ENCODE measurements at places on chromosomes 13 and 19.

GRCh38 chr13:69107436-69107835 is 1000.2 kb upstream of the ATXN8OS start:
- no peak for DNase-seq

GRCh38 chr13:78060966-78061365 is 142.3 kb upstream of the EDNRB start:
- no peak for DNase-seq

- no peak for DNase-seq
These were observed 420.8 kb upstream of the GPC6 start for GRCh38 chr13:92805766-92806165.

DNA sequence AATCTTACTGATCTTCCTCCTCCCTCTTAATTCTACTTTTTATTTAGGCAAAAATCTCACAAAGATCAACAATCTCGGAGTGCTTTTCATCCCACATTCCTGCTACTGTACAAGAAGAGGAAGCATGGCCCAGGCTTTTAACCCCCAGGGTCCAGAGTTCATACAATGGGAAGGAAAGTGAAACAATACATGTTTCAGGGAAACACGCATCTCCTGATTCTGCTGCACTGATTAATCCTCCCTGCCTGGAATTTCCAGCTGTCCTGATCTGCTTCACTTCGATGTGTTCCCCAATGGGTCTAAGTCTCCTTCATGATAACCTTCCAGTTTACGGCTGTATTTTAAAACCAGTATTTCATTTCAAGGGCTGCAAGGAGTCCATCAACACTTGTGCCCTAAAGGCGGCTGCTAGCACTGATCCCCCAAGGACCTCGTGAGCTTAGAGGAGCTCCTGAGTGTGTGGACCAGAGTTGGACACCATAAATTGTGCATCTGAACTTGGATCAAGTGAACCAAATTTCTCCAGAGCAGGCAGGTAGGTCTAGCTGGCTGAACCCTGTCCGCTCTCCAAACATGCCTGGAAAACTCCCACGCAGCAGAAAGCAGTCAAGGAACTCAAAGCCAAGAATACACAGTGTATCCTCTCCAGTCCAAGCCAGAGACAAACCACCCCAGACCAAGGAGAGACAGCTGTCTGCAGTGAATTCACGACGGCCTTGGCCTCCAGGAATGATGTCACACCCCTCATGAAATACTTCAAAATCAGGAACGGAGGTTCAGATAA is 44.3 kb downstream of the COL4A1 start:
- DNase-seq, result no peak

GRCh38 chr19:14112051-14112808 is 5.3 kb downstream of the PRKACA start:
- DNase-seq, result no peak

DNA sequence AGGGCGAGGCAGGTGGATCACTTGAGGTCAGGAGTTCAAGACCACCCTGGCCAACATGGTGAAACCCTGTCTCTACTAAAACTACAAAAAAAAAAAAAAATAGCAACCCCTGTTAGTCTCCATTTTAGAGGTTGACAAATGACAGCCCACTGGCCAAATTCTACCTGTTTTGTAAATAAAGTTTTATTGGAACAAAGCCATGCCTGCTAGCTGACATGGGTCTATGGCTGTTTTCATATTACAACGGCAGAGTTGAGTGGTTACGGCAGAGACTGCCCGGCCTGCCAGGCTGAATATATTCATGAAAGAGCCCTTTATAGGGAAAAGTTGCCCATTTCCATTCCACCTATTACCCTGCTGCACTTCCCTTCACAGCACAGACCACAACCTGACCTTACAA is 103.3 kb downstream of the ZNF557 start:
- DNase-seq, result no peak

DNA sequence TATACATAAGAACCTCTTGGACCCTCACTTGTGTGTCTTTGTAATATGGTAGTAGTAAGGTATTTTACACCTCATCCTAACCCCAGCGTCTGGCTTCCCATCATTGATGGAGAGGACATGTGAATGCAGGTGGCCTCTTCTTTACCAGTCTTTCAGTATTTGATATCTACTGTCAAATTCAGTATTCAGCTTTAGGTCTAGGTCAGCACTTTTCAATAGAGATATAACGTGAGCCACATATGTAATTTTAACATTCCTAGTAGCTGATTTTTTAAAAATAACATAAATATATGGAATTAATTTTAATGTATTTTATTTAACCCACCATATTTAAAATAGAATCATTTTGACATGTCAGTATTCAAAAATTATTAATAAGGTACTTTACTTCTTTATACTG is 2.9 kb downstream of the RAP2A start:
- DNase-seq, result no peak

DNA sequence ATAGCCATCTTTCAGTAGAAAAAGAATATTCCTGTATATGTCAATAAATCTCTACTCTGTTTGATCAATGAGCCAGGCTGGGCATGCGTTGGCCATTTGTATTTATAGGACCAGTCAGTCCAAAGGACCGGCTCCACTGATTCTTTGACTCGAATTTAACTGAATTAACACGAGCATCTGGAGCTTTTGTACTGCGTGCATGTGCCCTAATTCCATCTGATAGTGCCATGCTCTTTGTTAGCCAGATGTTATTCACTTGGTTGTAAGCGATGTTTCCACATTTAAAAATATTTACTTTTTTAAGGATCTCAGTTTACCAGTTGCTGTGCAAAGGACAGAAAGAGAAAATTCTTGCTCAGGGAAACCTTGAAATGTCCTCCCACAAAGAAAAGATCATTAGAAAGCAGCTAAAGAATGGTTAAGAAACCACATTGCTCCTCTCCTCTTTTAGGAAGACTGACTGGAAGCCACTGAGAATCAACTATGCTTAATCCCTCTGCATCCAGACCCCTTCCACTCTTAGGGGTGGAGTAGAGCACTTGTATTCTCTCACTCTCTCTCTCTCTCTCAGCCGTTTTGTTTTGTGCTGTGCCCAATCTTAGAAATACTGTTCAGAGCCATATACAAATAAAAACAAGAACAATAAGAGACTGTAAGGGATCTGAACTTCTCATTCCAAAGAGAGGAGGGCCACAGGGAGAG is 165.8 kb downstream of the DCLK1 start:
- no peak for DNase-seq

GRCh38 chr13:36914648-36915047 is 5.4 kb downstream of the SMAD9 start:
- DNase-seq, result no peak

DNA sequence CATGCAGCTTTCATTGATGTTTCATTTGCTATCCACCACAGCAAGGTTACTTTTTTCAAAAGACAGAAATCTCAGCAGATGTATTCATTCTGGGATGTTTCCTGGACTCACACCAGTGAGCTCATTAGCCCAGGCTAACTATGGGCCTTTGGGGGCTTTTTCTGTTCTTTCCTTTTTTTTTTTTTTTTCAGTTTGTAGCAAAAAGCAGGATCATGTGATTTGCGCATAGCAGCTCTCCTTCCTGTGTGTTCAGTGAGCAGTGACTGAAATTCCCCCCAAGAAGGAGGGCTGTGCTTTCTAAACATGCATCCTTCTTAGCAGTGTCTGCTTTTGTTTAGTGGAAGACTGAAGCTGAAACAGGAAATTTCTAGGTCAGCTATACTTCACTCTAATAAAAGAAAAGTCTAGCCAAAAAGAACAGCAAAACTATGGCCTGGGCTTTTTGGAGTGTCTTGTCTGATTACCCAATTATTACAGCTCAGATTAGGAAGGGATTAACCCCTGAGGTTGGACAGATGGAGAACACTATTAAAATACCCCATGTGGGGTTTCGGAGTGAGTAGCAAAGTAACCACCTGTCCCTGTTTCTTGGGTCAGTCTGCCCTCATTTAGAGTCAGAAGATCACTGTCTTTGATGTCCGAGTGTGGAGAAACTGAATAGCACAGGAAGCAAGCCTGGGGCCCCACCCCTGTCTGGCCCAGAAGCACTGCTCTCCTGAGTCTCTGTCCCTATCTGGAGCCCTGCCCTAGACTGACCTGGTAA is 8.9 kb upstream of the AMER2 start:
- no peak for DNase-seq

DNA sequence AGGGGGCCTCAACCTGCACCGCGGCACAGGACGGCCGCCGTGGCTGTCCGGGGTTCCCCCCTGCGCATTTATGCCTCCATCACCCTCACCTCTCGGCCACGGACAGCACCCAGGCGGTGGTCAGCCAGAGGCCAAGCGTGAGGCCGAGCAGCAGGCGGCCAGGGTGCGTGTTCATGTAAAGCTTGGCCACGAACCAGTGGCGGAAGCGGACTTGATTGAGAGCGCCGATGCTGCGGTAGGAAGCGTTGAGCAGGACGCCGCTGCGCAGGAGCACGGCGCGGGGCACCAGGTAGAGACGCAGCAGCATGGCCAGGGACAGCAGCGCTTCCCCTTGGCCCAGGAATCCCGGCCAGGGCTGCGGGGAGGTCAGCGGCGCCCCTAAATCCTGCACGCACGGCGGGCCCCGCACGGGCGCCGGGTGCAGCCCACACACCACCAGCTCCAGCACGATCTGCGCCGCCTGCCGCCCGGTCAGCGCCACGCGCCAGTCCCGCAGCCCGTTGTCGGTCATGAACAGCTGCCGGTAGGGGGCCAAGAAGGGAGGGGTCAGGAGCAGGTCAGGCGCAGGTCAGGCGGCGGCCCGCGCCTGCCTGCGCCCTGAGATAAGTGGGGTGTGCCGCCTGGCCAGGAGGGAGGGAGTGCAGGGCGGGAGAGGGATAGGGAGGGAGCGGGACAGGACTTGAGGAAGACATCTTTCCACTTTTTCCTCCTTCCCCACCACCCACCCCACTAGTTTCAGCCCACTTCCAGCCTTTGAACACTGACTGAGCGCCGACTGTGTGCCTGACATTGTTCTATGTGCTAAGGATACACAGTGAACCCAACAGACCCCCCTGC is 6.5 kb downstream of the KCNN4 start:
- no peak for DNase-seq

DNA sequence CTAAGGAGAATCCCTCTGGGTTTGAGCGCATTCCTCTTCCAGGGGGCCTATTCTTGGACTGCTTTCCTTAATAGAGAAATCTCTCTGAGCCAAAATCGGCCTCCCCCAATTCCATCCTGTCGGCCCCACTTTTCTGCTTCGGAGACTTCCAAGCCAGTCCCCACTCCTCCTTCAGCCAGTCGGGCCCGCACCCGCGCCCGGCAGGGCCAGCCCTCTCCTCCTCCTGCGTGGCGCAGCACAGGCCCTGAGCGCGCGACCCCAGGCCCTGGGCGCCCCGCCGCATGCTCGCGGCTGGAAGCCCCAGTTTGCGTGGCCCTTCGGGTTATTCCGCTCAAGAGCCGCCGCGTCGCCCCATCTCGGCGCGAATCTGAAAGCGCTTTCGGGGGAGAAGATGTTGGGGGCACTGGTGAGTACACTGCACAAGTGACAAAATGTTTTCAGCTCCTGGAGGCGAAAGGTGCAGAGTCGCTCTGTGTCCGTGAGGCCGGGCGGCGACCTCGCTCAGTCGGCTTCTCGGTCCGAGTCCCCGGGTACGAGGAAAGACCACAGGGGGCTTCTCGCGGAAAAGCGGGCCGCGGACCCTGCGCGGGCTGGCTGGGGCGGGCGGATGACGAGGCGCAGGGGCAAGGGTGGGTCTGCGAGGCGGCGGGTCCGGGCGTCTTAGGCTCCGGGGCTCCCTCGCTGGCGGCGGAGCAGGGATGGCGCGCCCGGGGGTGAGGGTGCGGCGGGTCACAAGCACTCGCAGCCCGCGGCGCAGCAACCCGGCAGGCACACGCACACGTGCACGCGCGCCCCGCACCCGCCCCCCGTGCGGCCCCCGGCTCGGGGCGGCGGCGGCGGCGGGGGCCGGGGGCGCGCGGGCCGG is at the start of gene IL17D:
Gene IL17D (plus strand): TSS at position 785 of the 865 bp plus-strand sequence. CDS start 303 bp downstream, outside the sequence.
- no peak for DNase-seq

DNA sequence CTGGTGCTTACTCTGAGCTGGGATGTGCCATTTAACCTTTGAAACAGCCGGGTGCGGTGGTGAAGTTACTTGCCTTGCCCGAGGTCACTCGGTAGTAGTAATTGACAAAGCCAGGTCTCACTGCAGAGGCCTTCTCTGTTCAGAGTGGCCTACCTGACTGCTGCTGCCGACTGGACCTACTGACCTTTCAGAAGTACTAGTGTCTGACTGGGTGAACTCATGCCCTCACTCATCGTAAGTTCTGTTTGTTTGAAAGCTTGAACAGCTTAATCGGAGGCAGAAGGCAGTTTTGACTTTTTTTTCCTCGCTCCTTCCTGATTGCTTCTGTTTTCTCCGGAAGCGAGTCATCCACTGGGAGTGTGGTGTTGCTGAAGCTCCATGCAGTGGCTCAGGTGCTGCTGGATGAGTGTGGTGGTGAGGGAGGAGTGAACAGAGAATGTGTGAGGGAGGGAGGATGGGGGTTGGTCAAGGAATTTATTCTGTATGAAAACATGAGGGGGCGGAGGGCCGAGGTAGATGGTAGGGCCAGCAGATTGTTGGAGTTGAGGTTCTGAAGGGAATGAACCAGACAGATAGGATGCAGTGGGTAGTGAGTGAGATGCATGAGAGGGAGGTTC is 2.7 kb downstream of the SPINT2 start:
- DNase-seq, result no peak

DNA sequence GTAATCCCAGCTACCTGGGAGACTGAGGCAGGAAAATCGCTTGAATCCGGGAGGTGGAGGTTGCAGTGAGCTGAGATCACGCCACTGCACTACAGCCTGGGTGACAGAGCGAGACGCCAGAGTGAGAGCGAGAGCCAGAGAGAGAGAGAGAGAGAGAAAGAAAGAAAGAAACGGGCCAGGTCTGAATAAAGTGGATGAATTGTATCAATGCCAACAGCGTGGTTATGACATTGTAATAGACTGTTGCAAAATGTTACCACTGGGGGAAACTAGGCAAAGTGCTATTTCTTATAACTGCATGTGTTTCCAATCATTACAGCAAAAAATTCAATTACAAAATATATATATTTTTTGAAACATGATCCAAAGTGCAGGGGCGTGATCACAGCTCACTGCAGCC is 11.8 kb upstream of the BTBD2 start:
- no peak for DNase-seq

- DNase-seq, result no peak
These were observed 2.3 kb downstream of the TULP2 start for GRCh38 chr19:48896191-48896720.

DNA sequence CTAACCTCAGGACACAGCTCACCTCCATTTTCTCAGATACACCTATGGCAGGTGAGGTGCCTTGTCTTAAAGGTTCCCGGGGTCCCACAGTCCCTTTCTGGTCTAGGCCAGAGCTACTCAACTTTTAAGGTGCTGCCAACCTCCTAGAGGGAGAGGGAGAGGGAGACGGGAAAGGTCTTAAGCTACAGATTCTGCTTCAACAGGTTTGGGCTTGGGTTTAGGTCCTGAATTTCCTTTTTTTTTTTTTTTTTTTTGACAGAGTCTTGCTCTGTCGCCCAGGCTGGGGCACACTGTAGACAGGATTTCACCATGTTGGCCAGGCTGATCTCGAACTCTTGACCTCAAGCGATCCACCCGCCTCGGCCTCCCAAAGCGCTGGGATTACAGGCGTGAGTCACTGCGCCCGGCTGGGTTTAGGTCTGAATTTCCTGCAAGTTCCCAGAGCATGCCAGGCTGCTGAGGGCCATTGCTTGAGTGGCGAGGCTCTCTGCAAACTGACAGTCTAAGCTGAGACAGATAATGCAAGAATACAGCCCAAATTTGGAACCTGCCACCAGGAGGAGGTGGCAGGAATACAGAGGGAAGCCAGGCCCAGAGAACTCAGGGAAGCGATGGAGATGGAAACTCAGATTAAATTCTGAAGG is 7.8 kb upstream of the SYCN start:
- DNase-seq, result no peak

GRCh38 chr13:112078879-112079531 is 12.1 kb downstream of the SOX1 start:
- DNase-seq, result no peak

All from NCI-H1417 treated with DMSO at 0.1 percent for 48 hours (cell line).